SW480 (cell line): ENCODE measurements at places on chromosomes 7 and 10.

DNA sequence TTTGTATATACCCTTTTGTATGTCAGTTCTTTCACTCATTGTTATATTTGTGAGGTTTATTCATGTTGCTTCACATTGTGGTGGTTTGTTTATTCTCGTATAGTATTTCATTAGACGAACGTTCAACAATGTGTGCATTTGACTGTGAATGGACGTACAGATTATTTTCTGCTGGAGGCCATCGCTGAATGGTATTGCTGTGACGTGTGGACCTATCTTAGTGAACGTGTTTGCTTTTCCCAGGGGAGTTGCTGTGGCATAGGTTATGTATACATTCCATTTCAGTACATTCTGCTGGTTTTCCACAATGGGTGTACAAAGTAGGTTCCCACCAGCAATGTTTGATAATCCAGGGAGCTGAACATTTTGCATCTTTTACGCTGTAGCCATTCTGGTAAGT lies 31.1 kb upstream of the PLEKHS1 start:
- no peak for DNase-seq

DNA sequence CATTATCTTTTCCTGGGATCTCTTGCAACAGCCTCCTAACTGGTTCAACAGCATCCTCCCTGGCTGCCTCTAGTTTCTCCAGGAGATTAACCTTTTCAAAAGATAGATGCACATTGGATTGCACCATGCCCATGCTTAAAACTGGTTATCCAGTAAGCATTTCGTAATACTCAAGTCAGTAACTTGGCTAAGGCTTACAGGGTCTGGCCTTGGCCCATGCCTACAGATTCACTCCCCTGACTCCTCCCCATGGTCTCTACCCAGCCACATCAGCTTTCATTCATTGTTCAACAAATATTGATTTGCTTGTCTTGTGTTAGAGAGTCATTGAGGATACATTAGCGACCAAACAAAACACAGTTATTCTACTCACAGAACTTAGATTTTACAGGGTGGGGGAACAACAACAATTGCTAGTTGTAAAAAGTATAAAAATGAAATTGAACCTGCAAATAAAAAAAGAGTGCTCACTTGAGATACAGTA lies 1.8 kb upstream of the KIF20B start:
- DNase-seq = no peak

DNA sequence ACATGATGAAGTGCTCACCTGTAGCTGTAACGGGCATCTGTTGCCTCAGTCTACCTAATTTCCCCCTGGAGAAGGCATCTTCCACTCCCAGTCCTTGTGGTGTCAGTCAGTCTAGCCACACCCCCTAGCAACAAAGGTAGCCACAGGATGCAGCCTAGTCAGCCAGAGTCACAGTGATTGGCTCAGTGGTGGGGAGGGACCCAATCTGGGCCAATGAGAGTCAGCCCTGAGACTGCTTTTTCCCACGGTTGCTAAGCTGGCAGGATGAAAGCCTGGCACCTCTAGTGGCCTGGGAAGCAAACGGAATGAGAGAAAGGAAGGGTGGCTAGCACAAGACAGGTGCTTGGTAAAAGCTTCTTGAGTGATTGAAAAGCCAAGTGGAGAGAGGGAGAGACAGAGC lies 118.6 kb downstream of the SH3PXD2A start:
- peak; percentile 75 for DNase-seq

DNA sequence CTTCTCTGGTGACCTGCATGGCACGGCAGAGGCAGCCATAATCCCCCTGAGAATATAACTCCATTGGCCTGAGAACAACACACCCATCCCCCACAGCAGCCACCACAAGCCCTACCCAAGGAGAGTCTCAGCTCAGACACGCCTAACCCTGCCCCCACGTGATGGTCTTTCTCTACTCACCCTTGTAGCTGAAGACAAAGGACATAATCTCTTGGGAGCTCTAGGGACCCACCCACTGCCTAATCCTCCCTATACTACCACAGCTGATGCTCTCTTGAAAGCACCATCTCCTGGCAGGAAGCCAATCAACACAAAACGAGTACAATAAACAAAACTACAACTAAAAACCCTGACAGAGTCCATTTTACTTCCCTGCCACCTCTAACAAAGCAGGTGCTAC lies 30.7 kb upstream of the HPSE2 start:
- no peak for DNase-seq

- DNase-seq = no peak
Measured at GRCh38 chr7:7789551-7789988, 71.2 kb upstream of the RPA3 start.

DNA sequence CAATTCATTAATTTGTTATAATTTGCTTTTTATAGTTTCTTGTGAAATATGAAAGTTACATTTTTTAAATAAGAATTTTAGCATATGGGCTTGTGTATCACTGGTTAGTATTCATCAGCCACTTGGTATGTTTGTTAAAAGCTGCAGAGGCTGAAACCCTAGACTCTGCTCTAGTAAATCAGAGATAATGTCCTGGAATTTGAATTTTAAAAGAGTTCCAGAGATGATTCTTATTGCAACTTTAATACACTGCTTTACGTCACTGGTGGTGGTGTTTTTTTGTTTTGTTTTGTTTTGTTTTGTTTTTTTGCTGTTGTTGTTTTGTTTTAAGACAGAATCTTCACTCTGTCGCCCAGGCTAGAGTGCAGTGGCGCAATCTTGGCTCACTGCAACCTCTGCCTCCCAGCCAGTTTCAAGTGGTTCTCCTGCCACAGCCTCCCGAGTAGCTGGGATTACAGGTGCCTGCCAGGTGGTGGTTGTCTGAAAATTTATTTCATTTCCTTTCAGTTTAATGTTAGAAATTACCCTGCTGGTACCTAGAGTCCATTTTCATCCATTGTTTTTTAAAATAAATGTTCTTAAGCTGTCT lies 43.8 kb downstream of the PTPN12 start:
- DNase-seq = no peak

GRCh38 chr10:91711885-91712680 lies 79.2 kb upstream of the PPP1R3C start:
- no peak for DNase-seq

- DNase-seq = no peak
Measured at GRCh38 chr10:60334991-60335390, 54.7 kb downstream of the ANK3 start.

DNA sequence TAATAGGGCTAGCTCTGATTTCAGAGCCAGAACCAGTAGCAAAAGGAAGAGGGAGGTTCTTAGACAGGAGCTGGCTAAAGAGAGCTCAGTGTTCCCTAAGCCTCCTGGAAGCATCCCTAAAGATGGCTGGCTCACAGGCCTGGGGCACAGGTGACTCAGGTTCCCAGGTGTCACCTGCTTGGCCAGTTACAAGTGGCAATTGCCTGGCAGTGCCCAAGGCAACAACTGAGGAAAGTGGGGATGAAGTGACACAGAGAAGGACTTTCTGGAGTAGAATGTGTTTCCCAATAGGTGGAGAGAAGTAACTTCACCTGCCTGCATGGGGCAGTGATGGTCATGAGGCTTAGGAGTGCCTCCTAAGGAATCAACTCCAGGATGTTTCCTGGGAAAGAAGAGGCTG lies 66.5 kb upstream of the EEPD1 start:
- DNase-seq = no peak

- no peak for DNase-seq
Measured at GRCh38 chr7:90176195-90176594, 21.9 kb downstream of the STEAP1 start.

GRCh38 chr7:95334447-95334846 lies 10.1 kb upstream of the PON1 start:
- DNase-seq = no peak

- DNase-seq = no peak
Measured at GRCh38 chr7:90312745-90313144, 8.4 kb downstream of the FAM237B start.

GRCh38 chr10:33815776-33816175 lies 481.3 kb upstream of the NRP1 start:
- no peak for DNase-seq

- DNase-seq = peak; percentile 90
Measured at GRCh38 chr10:93458821-93459257, 23.3 kb downstream of the MYOF start.

GRCh38 chr10:24394461-24395190 lies 185.7 kb downstream of the KIAA1217 start:
- DNase-seq = no peak

DNA sequence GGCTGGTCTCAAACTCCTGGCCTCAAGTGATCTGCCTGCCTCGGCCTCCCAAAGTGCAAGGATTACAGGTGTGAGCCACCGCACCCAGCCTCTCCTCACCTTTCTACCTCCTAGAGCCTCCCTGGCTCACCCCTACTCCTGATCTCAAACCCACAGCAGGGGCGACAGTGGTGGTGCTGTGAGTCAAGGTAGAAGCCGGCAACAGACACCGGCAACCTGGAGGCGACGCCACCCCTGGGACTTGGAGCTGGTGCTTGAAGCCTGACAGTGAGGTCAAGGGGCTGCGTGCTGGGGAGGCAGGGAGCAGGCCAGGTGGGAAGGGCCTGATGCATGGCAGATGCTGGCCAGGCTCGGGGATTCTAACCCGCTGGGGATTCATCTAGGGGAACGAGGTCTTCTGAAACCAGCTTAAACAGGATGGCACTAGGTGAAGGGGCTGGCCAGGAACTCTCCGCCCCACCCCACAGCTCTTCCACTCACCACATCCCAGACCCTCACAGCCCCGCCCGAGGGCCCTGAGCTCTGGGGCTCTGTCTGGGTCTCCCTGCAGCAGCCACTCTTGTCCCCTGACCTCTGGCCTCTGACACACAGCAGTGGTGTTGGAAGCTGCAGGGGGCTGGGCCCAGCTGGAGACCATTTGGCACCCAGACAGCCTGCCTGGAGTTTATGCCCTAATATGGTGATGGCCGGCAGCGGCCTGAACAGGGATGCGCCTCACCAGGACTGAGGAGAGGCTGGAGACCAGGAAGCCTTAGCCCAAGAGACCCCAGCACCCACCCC lies 16.4 kb downstream of the KCNH2 start:
- no peak for DNase-seq

- DNase-seq = peak; percentile 83
Measured at GRCh38 chr10:78255796-78256638, 222.4 kb downstream of the RPS24 start.

DNA sequence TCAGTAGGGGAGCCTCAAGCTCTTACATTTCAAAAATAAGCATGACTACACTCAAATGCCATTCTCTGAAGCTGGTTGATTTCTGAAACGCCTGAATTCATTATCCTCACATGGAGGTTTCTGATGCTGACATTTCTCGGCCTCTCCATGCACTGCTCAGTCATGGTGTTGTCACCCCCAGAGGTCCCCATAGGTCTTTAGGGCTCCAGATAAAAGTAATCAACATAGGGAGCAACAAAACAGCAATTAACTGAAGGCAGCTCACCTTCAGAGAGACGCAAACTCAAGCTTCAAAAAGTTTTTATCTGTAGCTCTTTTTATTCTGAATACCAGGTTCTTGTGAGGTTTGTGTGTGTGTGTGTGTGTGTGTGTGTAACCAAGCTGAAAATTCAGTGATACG lies 223.2 kb upstream of the LRRN3 start:
- DNase-seq = no peak
